Activated CD4-positive, alpha-beta T cell treated with anti-CD3 and anti-CD28 coated beads, Interleukin-2, Interleukin-6, amounts not matched to agents 100 ng/mL and 50 ng/mL, durations not matched to agents 16 hours and 8 hours (primary cell): ENCODE measurements at places on chromosomes 3 and 15.

DNA sequence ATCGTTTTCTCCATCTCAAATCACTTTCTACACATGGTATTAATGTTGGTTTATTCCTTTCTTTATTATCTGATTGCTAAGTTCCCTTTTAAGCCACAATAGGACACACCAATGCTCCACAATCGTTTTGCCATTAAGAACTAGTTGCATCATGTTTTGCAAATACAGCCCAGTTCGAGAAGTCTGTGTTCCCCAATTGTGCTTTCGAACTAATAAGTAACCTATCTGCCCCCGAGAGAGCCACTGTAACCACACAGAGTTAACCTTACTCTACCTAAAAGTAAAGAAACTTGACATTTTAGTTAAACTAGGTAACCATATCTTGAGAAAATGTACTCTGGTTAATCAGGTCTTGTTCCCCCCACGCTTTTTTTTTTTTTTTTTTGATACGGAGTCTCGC lies 39.1 kb downstream of the MAGI1 start:
- no peak for DNase-seq

GRCh38 chr15:67746450-67746849 lies 78.9 kb upstream of the SKOR1 start:
- DNase-seq = peak; percentile 15

GRCh38 chr3:12454816-12455121 lies 29.5 kb upstream of the TSEN2 start:
- peak; percentile 15 for DNase-seq

- DNase-seq = no peak
Observed at GRCh38 chr15:95561463-95561862, 769.0 kb upstream of the NR2F2 start.

- no peak for DNase-seq
Observed at GRCh38 chr3:125110876-125111480, 55.2 kb upstream of the HEG1 start.

- no peak for DNase-seq
Observed at GRCh38 chr3:87313641-87314040, 37.3 kb upstream of the POU1F1 start.

GRCh38 chr3:120767106-120767505 lies 24.6 kb downstream of the GTF2E1 start:
- no peak for DNase-seq

DNA sequence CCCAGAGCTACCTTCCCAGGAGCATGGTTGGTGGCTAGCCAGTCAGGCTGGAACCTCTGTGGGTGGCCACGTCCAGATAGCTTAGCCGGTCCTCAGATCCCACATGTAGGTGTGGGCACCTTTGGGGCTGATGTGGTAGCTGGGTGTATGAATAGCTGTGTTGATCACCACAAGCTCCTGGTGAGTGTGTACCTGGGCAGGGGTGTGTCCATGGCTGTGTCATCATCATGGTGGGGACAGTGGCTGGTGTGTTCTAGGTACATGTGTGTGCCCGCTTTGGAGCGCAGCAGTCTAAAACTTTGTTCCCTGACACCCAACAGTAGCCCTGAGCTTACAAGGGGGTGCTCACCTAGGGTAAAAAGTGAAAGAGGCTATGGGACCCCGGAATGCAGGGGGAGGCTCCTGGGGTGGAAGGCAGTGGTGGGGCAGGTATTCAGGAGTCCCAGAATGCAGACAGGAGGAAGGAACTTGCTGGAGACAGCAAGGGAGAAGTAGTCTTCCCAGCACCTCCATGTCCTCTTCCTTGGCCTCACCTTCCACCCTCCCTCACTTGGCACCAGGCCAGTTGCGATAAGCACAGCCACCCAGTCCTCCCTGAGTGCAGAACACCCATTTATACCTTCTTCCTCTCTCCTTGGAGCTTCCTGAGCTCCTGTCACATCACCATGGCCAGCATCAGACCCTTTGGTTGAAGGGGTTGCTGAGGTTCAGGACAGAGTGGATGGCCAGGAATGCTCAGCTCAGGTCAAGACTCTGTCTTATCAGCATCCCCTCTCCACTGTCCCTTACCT lies 1.2 kb downstream of the CISH start:
- no peak for DNase-seq

GRCh38 chr3:52054661-52055511 lies 1.5 kb downstream of the DUSP7 start:
- peak; percentile 30 for DNase-seq

DNA sequence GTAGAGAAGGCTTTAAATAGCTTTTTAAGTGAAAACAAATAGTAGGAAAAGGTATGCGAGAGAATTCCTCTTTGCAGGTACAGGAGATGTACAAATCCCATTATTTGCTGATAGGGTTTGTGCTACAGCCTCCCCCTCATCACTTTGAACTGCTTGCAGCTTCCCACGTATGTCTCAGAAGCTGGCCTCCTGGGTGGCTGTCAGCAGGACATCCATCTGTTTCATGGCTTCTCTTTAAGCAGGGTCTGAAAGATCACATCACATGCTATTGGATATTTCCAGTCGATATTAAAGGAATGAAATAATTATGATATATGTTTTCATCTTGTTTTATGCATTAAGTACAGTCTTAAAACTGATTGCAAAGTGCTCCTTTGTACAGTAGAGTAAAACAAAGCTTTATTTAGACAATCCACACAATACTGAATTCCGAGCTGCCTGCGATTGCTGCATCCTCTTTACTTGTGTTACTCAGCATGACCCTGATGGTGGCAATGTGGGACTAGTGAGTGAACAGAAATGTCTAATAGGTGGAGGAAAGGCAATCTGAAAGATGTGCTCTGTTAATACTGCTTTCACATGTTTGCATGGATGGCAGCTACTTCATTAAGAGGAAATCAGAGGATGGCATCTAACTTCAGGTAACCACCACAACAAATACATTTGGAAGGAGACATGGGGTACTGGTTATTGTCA lies 930.6 kb upstream of the SEMA6D start:
- DNase-seq = no peak

- no peak for DNase-seq
Observed at GRCh38 chr3:184864000-184864399, 52.0 kb downstream of the VPS8 start.

- DNase-seq = peak; percentile 39
Observed at GRCh38 chr15:68209735-68210408, 4.7 kb upstream of the CALML4 start.

DNA sequence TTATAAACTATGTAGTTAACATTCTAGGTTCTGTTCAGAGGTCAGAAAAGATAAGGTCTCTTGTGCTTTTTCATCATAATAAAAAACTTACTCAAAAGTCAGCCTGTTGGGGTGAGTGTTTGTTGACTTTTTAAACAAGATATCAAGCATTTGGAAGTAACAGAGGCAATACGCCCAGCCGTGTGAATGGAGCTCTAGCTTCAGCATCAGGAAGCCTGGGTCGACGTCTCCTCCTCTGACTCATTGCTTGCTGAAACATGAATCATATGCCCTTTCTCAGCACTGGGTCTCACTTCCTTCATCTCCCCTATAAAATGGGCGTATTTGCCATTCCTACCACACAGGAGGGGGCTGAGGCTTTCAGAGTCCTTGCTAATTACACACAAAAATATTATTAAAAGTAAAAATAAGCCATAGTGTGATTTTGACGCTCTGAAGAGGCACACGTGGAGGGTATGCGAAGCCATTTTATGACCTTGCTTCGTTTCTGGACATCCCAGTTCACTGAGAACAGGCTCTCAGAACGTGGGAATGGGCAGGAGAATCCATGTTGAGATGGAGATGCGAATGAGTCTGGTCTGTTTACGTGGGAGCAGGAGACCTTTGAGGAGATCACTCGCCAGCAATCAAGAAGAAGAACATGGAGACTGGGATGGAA lies 220.8 kb upstream of the TPRG1 start:
- DNase-seq = peak; percentile 76

- no peak for DNase-seq
Observed at GRCh38 chr3:152386208-152386607, 117.5 kb downstream of the MBNL1 start.

DNA sequence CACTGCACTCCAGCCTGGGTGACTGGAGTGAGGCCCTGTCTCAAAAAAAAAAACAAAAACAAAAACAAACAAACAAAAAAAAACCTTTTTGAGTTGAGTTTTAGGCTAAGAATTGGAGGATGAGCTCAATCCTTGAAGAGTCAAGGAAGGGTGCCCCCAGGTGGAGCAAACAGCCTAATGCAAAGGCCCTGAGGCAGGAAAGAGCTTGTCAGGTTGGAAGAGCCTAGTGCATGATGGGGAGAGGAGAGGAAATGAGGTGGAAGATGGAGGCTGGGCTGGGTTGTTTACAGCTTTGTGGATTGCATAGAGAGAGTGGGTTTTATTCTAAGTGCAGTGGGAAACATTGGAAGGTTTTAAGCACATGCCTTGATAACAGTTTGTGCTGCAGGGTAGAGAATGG lies 2.1 kb upstream of the SNX22 start:
- DNase-seq = peak; percentile 57

GRCh38 chr3:134325706-134326105 lies 48.5 kb downstream of the AMOTL2 start:
- no peak for DNase-seq

GRCh38 chr3:173552526-173552925 lies 155.0 kb downstream of the NLGN1 start:
- DNase-seq = no peak

- peak; percentile 12 for DNase-seq
Observed at GRCh38 chr3:182879031-182879611, 85.8 kb downstream of the ATP11B start.

GRCh38 chr3:121662742-121663141 lies 2.0 kb upstream of the HCLS1 start:
- no peak for DNase-seq

DNA sequence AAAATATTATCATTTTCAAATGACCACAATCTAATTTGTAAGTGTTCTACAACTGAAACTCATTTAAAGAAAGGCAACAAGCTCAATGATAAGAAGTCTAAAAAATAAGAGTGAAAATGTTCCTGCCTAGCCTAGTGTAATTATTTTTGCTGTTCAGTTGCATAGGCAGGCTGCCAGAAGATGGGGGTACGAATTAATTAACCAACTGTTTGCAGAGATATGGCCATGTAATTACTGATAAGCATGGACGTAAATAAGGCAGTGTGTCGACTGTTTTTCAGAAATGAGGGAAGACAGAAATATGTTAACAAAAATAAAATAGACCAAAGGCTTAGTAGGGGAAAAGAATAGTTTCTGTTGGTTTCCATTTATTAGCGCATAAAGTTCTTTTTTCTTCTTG lies 24.7 kb upstream of the SCAANT1 start:
- no peak for DNase-seq

- DNase-seq = no peak
Observed at GRCh38 chr3:115111632-115112031, 35.5 kb downstream of the ZBTB20 start.

- peak; percentile 1 for DNase-seq
Observed at GRCh38 chr15:53869044-53869805, 109.0 kb upstream of the UNC13C start.

DNA sequence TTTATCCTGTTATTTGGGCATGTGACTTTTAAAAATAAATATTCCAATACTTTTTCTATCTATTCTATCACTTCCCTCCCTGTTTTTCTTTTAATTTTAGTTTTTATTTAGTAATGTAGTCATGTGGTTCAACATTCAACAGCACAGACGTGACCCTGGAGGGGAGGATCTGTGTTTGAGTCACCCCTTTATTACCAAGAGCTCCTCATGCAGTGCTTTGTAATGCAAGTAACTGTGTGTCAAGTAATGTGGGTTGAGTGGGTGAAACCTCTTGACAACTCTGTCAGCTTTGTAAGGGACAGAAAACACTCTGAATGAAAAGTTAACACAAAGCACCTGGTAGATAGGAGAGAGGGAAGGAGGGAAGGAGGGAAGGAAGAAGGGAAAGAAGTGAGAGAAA lies 89.7 kb upstream of the FGF12 start:
- peak; percentile 65 for DNase-seq

DNA sequence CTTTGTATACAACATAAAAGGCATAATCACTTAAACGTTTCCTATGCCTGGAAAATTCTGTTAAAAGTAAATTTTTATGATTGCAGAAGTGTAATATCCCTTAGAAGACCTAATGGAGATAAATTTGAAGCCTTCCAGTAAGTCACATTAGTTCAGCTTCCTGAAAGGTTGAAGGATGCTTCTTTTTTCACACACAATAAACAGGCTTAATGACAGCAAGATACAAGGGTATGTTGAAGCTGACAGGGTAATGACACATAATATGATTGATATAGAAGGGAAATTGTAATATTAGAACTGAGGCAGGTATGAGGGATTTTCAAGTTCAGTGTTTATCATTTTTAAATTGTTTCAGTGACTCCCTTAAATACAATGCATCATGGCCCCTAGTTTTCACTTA lies 161.8 kb upstream of the NAALADL2 start:
- no peak for DNase-seq

DNA sequence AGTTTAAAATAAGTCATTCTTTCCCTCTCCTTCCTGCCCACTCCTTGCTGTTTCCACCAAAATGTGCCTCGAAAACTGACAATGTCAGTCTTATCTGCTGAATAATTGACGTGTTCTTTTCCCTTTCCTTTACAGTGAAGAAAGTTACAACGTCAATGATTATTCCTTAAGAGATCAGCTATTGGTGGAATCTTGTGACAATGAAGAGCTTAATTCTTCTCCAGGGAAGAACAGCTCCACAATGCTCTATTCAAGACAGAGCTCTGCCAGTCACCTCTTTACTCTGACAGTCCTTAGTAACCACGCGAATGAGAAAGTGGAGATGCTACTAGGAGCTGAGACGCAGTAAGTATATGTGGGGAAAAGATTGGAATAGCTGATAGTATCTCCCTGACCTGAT lies 84.1 kb downstream of the DHX36 start:
- no peak for DNase-seq

DNA sequence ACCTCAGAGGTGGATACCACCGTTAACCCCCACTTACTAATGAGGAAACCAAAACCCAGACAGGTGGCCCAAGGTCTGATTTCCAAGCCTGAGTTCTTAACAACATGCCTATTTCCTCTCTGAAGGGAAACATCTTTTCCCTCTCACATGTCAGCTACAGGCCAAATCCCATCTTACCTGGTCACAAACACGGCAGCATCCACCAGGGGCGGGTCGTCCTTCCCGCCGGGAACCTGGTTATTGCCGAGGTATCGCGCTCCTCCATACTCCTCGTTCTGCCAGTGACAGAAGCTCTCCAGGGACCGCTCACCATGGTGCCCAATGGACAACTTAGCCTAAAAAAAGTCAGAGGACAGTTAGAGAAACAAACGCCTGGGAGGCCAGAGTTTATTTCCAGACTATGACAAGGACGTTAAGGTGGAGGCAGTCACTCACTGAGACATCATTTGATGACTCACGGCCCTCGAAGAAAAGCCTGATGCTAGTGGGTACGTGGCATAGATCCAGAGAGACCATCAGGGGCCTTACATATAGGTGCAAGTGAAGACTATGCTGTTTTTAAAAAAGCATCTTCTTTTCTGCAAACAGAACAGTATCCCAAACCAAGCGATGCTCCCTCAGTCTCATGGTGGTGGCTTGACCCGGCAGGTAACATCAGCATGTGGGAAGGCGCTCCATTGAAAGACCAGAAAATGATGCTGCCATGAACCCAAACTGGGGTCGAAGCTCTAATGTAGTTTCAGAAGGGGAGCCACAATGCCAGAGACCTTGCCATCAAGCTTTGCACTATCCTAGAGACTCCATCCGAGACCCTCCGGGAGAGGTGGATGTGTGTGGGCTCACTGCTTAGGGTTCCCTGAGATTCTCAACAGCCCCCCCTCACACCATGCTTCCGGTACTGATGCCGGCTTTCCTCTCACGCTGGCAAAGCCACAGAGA lies 80.2 kb downstream of the ADAMTS17 start:
- DNase-seq = no peak
